ENCODE measurements at places on chromosomes 1 and 21.

DNA sequence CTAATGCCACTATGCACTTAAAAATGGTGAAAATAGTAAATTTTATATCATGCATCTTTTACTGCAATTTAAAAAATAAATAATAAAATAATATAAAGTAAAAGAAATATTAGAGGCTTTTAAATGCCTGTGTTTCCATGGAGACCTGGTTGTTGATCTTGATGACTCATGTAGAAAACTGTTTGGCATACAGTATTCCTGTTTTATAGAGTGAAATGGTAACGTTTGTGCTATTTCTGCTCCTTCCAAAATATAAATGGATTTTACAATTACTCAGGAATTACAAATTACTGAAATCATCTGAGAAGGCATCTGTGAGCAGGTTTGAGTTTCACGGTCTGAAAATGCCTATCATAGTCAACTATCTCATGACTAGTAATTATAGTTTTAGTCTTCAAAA is 98.4 kb upstream of the USP25 start:
- no peak for DNase-seq

DNA sequence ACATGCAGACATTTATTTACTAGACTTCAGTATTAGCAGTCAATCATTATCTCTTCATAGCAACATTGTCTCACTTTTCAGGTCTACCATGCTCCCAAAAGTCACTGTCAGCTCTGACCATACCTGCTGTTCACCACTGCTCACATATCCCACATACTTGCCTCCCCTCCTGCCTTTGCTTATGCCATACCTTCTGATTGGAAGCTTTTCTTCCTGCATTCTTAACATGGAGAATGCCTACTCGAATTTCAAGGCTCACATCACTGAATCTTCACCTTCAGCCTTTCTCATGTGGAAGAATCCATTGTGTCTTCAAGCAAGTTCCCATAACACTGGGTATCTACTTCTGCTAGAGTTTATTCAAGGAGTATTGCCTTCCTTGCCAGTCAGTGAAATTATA is 135.4 kb downstream of the NTNG1 start:
- no peak for DNase-seq

DNA sequence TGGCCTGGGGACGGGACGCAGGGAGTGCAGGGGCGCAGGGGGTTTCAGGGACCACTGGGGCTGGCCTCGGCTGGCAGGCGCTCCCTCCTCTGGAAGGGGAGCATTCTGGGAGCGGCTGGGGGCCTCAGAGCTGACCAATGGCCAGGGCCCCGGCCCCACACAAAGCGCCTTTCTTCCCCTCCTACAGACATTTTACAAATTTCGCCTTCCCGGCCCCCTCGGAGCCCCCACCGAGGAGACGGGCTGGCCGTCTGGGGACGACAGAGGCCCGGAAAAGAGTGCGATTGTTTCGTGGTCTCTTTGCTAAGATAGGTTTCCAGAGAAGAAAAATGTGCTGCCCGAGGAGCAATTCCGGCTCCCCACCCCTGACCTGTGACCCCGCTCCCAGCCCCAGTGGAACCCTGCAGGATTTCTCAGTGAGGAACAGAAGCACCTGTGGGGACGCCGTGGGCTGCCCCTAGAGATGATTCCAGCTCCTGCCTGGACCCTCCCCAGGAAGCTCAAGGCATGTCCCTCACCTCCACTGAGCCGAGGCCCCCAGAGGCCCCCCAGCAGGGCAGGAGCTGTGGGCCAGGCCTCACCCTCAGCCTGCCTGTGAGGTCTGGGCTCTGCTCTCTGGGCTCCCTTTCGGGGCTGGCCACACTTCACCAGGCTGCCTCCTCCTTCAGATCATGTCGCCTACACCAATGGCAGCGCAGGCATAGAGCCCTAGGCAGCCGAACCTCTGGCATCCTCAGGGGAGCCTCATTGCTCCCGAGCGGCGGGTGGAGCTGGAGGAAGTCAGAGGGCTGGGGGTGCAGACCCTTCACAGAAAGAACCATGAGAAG is 15.0 kb upstream of the PLEKHG5 start:
- DNase-seq = no peak

DNA sequence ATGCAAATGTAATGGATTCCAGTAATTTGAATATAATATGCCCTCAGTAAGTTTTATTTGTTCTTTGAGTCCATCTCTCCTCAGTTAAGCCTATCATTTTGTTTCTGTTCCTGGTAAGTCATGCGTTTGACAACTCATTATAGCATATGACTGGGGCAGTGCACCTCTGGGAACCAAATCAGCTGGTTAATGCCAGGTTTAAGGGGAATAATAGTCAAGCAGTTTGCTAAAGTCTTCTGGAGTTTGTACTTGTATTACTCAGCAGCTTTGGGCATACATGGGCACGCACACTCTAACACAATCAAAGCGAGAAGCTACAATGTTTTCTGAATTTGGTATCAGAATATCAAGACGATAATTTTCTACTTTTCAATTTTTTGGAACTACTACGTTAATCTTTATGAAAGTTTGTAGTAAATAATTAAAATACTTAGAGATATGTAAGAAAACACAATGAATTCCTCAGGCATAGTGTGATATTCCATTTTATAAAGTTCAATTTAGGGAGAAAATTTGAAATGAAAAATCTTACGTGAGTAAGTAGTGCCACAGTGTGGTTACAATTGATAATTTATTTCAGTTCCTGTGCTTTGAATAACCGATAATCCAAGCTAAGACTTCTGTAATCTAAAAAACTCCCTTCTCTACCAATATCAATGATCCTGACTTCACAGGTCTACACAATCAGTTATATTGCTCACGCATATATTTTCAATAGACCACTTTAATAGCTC is 43.8 kb upstream of the KCTD3 start:
- DNase-seq = no peak

- DNase-seq = no peak
Observed at GRCh38 chr1:212355230-212355969, 59.3 kb downstream of the PACC1 start.

GRCh38 chr1:39321979-39322378 is 117.5 kb downstream of the MACF1 start:
- DNase-seq = no peak

DNA sequence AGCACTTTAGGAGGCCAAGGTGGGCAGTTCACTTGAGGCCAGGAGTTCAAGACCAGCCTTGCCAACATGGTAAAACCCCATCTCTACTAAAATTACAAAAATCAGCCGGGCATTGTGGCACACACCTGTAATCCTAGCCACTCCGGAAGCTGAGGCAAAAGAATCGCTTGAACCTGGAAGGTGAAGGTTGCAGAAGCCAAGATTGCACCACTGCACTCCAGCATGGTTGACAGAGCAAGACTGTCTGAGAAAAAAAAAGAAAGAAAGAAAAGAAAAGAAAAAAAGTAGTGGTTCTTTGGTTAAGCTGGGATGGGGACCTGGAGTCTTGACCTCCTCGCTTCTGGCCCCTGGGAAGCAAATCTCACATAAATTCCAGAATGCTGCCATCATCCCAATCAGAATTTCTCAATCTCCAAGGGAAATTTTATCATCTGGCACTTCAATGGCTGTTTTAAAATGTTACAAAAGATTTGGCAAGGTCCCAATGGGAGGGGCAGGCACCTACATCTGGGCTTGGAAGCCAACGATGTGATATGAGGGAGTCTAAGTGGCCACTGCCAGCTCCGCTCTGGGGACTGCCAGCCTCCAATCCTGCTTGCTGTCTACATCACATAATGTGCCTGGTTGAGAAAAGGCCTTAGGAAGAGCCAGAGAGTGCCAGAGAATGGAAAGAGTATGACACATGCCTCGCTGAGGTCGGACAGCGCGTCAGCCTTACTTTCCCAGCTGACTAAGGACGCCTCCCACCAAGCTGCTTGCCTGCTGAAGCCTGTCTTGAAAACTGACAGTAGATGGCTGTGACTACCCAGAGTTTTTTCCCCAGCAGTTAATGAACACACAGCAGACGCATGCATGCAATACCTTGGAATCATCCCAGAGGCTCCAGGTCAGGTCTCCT is 42.1 kb upstream of the SRP9 start:
- DNase-seq = peak; percentile 36
